ENCODE measurements at places on chromosomes 11 and 22.

DNA sequence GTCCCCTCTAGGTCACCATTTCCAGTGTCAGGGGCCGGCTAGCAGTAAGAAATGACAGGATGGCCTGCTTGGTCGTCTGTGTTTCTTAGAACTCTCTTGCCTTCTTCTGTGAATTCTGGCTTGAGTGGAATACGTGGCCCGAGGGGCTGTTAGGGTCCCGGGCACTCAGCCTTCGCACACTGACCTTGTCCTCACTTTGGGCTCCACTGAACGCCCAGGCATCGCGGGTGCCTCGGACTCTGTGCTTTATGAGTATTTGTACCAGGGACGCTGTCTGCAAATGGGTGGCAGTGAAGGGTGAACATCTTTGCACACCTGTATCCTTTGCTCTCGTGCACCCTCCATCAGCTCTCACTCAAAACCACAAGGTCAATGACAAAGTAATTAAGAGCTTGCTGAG lies 123.4 kb upstream of the ANO1 start:
- DNase-seq: no peak

DNA sequence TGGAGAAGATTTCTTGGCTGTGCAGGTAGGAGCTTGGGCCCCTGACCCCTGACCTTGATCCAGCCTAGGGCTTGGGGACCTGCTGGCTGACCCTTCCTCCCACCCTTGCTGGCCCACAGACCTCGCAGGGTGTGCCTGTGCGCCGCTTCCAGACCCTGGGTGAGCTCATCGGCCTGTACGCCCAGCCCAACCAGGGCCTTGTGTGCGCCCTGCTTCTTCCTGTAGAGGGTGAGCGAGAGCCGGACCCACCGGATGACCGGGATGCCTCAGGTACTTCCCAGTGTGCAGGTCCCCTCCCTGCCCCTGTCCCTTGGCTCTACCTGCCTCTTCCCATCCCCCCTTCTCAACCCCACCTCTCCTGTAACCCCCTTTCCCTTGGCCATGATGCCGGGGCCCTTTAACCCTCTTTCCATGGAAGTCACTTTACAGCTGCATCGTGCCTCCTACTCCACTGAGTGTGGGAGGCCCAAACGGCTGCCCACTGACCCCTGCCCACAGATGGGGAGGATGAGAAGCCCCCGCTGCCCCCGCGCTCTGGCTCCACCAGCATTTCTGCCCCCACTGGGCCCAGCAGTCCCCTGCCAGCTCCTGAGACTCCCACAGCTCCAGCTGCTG lies 3.8 kb downstream of the INPPL1 start:
- DNase-seq: no peak

GRCh38 chr11:28491431-28491830 lies 383.2 kb downstream of the METTL15 start:
- DNase-seq: no peak

GRCh38 chr11:1071571-1072115 lies 3.0 kb upstream of the MUC2 start:
- no peak for DNase-seq
